ENCODE measurements at places on chromosomes 4 and X.

DNA sequence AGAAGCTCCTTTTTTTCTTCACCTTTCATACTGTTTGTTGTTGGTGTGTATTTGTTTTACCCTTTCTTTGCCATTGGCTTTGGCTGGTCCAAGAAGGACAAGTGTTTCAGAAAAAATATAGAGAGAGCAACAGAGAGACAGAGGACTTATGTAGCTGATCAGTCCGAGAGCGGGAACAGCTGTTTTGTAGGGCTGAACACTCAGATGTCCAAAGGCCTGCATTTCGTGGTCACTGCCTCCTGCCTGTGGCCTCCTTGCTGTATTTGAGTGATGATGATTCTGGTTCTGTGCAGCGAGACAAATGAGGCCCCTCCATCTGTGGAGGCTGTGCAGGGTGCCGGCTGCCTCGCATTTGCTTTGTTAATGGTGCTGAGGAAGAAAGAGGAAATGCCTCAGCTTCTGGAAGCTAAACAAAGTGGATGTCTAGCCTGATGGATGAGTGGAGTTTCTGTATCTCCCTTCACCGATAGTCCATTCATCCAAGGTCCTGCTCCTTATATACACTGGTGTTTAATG, 19.8 kb upstream of the STOX2 start:
- DNase-seq = no peak

DNA sequence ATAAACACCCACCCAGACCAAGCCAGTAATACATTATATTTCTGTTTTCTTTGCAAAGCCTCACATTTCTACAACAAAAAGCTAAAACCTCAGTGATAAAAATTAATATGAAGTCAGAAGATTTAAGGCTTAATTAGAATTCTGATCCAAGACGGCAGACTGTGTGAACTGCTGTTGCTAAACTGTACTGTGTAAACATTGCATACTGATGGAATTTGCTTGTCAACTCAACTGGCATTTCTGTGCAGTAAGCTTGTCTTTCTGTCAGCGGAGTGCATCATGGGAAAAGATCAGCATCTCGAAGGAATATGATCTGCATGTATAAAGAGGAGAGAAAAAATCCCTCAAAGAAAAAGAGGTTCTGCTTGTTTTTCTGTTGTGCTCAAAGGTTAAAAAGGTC, 69.4 kb upstream of the SPANXB1 start:
- DNase-seq = no peak

DNA sequence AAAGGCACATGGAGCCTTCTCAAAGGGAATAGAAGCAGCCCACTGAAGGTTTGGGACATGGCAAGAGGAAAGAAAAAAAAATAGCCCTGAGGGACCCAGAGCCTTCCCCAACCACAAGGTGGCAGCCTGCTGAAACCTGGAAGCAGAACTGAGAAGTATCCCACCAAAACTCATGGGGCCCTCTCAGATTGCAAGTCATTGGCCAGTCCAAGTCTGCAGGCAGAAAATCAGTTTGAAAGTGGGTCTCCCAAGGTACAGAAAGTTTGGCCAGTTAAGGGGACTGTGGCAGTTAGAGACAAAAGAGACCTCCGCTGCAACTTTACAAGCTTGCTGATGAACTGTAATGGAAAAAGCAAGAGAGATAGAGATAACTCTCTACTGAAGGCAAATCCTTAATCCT, 155.8 kb downstream of the ANTXR2 start:
- DNase-seq = peak; percentile 59

- DNase-seq = no peak
Measured at GRCh38 chrX:10474913-10475568, 145.3 kb downstream of the MID1 start.

DNA sequence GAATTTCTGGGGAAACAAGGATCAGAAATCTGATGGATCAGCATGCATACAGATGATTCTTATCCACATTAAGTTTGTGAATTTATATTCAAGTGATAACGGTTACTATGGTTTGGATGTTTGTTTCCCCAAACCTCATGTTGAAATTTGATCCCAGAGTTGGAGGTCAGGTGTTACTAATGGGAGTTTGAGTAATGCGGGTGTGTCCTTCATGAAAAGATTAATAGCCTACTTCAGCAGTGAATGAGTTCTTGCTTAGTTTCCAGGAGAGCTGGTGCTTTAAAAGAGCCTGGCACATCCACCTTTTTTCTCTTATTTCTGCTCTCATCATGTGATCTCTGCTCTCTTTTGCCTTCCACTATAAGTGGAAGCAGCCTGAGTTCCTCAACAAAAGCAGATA, 712.4 kb downstream of the IL1RAPL1 start:
- DNase-seq = no peak

GRCh38 chrX:71236836-71237235, 13.8 kb downstream of the GJB1 start:
- DNase-seq = no peak

DNA sequence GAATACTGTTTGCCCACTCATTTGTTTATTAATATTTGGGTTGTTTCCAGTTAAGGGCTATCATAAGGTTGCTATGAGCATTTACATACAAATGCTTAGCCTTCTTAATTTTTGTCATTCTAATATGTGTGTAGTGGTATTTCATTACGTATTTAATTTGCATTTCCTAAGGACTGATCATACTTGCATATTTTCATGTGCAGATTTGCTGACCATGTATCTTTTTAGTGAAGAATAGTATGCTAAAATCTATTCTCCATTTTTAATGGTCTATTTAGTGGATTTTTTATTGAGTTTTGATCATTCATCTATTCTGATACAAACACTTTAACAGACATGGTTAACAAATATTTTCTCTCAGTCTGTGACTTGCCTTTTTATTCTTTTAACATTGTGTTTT, 949.5 kb downstream of the RAB28 start:
- DNase-seq = no peak

DNA sequence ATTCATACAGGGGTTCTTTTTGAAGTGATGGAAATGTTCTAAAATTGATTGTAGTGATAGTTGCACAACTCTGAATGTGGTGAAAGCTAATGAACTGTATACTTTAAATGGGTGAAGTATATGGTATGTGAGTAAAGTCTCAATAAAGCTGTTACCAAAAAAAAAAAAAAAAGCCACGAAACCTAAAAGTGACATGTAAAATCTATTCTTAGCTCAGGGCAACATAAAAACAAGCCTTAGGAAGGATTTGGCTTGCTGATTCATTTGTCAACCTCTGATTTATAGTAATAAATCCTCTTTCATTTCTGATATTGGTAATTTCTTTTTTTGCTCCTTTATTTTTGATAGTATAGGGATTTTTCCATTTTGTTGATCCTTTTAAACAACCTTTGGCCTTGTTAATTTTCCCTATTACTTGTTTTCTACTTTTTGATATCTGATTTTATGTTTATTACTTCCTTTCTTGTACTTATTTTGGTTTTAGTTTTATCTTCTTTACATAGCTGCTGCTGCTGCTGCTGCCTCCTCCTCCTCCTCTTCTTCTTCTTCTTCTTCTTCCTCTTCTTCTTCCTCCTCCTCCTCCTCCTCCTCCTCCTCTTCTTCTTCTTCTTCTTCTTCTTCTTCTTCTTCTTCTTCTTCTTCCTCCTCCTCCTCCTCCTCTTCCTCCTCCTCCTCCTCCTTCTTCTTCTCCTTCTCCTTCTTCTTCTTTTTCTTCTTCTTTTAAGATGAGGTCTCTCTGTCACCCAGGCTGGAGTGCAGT, 79.4 kb downstream of the ADGRG4 start:
- DNase-seq = no peak

DNA sequence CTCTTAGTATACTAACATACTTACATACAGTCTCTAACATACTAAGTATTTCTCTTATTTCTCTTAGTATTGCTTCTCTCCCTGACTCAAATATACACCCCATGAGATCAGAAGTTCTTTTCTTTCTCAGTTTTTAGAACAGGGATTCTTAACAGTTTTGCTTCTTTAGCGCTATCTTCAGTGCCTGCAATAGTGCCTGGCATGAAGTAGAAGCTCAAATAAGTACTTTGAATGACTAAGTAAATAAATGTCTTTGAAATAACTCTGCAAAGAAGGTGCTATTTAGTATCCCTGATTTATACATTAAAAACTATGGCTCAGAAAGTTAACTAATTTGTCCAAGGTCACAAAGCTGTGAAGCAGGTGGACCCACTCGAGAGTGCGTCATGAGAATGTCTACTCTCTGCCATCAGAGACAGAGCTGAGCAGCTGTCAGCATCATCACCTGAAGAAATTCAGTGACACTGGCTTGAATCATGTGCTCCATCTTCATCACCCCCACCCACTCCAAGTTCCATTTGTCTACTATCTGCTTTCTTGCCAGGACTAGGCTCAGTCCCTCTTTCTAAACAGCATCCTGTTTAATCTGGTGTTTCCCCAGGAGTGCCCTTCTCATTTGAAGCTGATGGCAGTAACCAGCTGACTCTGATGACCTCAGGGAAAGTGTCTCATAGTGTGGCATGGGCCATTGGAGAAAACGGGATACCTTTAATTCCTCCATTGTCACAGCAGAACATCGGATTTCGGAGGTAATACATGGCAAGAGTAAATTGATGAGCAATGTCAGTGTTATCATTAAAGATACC, 83.1 kb downstream of the CC2D2A start:
- DNase-seq = no peak

GRCh38 chrX:100864657-100865391, 9.3 kb downstream of the NOX1 start:
- DNase-seq = no peak

- no peak for DNase-seq
Measured at GRCh38 chrX:41889317-41890025, 33.9 kb downstream of the CASK start.

DNA sequence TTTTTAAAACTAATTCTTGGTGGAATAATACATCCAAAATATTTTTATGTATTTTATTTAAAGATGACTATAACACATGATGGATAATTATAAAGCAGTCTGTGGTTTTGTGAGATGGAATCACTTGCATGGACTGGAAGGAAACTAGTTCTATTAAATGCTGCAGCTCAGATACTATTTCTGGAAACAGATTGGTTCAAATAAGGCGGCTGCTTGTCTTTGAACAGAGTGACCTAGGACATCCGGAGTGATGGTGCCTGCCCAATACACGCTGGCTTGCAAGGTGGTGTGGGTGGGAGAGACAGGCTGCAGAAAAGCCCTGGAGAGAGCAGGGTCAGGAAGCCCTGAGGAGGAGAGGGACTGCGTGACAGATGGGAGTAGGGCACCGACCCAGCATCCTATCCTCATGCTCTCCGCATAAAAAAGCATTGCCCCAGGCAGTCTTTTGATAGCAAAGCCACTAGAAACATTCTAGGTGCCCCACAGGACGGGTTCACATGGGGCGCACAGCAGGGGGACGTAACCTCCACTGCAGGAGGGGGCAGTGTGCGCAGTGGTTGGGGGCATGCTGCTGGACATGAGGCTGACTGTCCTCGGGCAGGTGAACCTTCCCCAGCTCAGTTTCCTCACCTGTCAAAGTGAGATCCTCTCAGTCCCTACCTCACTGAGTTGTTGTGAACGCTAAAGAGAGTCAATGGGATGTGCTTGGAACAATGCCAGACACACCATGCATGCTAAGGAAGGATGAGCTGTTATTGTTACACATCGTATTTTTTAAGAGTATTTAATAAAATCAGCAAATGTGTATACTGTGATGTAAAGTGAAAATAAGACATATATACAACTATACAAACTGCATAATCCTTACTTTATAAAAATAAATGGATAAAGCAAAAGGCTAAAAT, 71.3 kb downstream of the EVC2 start:
- DNase-seq = no peak

- DNase-seq = no peak
Measured at GRCh38 chrX:133970076-133970475, 15.3 kb downstream of the GPC3 start.

Data from activated CD4-positive, alpha-beta T cell treated with anti-CD3 and anti-CD28 coated beads, Interleukin-2, amount 10 ng/mL, durations not matched to agents 7 days and 5 days (primary cell).